ENCODE measurements at places on chromosomes 3 and 15.

- no peak for DNase-seq
These were observed 468.9 kb upstream of the UBE2E2 start for GRCh38 chr3:22734207-22734606.

GRCh38 chr3:111531446-111531845, 10.6 kb upstream of the CD96 start:
- DNase-seq, result peak; percentile 74

- DNase-seq, result no peak
These were observed 101.7 kb downstream of the LSM3 start for GRCh38 chr3:14280326-14280725.

- no peak for DNase-seq
These were observed 82.0 kb downstream of the MBNL1 start for GRCh38 chr3:152350776-152351175.

DNA sequence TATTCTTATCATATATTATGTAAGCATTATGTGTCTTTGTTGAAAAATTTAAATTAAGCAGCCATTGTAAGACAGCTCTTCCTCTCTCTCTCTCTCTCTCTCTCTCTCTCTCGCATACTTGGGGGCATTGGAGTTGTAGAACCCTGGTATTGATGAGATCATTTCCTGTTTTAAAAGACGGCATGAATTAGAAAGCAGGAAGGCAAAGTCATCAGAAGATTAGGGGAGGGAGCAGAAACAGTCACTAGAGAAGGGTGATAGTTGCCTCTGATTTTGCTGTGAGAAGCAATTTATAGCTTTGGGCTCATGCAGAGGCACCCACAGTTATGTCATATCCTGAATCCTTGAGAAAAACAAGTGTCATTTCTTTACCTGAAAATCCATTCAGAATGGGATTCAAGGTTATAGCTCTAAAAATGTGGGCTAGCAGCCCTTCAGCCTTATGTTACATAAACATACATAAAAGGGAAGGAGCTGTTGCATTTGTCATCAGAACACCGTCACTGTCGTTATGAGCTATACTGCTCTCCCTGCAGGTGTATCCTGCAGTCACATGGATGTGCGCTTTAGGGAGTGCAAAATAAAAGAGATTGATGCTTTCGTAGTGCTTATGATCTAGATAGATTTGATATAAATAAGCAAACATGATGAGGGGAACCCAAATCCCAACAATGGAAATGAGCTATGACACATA, 213.8 kb downstream of the NR1D2 start:
- DNase-seq, result no peak

DNA sequence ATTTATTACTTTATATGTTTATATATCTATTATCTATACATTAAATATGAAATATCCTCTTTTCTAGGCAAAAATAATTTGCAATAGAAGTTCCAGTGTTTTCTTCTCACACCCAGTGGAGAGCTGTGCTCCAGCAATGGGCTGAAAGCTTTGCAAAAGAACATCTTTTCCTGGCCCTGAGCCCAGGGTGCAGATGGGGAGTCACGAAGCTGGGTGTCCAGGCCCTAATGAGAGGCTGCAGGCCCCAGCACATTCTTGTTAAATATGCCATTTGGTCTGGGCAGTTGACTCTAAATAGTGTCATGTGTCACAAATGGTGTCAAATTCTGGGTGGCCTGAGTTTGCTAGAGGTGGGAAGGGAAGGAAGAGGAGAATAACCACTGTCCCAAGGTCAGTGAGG, 5.7 kb downstream of the NTRK3 start:
- no peak for DNase-seq

- DNase-seq, result peak; percentile 53
These were observed 753 bp downstream of the ITGB5 start for GRCh38 chr3:124886168-124887056.

- no peak for DNase-seq
These were observed 14.9 kb upstream of the RBSN start for GRCh38 chr3:15113884-15114283.

- no peak for DNase-seq
These were observed 88.8 kb upstream of the PLXND1 start for GRCh38 chr3:129695230-129695629.

GRCh38 chr3:14124223-14124614, 451 bp downstream of the CHCHD4 start:
- peak; percentile 59 for DNase-seq

- DNase-seq, result no peak
These were observed 140.2 kb upstream of the STT3B start for GRCh38 chr3:31392568-31392967.

DNA sequence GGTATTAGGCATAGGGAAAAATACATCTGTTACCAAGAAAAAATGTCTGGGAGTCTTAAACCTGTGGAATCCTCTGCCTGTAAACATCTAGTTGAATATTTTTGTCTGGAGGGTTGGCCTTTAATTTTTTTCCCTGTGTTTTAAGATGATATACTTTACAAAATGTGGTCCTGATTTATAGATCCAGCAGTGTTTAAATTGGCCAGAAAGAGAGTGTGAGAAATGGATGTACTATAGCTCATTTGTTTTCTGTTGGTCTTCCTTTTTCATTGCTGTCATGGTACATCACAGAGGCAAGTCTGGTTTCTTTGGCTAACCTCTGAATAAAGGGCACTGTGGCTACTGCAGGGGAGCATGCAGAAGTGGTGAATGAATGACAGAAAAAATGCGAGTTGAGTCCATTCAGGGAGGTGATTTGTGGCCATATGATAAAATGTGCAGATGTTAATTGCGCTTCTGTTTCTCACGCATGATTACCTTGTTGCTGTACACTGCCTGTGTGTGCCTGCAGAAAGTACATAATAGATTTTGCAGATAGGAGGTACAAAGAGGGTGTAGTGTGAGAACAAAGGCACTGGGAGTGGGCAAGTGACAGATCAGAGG, 150.0 kb downstream of the NFKBIZ start:
- DNase-seq, result no peak

DNA sequence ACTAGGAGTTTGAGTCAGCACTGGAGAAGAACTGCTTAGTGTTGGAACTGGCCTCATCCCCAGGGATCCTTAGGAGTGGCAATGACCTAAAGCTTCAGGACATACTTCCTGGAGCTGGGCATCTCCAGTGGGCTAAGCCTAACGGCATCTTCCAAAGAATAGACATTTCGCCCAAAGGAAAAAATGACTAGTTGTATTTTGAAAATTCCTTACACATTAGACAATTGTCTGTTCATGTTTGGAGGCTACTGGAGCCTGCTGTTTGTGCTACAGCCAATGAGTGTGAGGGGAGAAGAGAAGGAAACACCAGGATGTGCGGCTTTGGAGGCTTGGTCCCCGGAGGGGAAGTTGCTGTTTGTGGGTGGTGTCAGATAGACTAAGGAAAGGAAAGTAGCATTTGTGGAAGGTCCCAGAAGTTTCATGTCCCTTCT, 77.6 kb downstream of the POLR2M start:
- DNase-seq, result no peak

DNA sequence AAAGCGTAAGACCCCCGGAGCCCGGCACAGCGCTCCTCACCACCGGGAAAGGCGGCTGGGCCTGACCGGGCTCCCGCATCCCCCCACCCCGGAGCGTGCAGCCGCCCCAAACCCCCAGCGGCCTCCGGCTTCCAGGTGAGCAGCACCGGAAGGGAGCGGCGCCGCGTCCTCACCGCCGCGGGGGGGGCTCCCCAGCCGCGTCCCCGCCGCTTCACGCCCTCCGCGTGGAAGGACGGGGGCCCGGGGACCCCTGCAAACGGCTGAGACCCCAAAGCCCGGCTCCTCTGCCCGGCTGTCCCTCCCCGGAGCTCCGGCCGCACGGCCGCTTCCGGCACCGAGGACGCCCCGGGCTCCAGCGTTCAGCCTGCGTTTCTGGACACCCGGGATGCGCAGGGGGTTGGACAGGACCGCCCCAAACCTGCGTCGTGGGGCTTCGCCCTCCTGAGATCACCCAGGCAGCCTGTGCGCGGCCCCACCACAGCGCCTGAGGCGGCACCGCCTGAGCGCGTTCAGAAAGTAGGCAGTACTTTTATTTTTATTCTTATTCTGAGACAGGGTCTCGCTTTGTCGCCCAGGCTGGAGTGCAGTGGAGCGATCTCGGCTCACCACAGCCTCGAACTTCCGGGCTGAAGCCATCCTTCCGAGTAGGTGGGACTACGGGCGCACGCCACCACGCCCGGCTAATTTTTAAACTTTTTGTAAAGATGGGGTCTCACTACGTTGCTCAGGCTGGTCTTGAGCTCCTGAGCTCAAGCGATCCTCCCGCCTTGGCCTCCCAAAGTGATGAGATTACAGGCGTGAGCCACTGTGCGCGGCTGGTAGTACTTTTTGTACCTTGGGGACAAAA, 51.6 kb upstream of the BLM start:
- DNase-seq, result peak; percentile 58

DNA sequence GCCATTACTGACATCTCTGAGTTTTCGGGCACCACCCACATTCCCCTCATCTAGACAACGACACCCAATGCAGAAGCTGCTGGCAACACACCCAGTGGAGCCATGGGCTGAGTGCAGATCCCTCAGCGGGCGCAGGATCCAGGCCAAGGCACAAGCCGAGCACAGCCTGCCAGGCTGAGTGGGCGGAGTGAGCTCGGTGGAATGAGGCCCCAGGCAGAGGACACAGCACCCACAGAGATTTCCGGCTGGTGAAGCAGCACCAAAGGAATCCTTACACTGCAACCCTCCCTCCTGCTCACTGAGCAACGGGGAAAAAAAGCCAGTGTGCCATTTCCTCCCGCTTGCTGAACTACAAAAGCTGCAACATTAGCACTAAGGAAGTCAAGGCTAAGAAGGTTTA, 34.3 kb downstream of the ZMAT3 start:
- peak; percentile 42 for DNase-seq

DNA sequence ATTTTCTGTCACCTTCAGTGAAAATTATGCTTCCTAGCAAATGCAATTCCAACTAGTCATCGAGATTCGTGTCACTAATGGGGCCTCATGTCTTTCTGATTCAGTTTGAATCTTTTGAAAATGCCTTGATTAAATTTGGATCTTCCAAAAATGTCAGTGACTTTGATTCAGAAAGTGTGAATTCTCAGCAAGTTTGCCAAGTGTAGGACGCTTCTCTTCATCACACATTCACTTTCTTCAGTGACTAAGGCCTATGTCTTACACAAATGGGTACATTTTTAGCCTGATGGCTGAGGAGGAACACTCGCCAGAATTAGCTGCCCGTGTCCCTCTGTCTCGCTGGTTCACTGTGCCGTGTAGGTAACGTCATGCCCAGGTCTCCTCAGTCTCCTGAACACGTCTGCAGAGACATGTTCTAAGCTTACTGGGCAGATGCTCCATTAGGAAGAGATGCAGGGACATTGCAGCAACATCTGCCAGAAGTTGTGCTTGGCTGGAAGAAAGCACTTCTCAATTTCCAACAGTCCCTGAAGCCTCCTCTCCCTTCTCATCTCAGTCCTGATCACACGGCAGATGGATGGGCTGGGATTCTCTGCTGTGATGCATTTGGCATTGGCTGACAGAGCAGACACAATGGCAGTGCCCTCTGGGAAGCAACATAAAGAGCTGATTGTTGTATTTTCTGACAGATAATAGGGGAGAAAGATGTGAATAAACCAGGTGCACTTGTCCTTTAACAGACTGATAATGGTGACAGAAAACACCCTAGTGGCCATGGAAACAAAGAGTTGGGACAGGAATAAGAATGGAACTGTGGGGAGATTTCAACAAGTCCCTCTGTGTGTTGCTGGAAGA, 29.1 kb upstream of the LYZL4 start:
- no peak for DNase-seq

DNA sequence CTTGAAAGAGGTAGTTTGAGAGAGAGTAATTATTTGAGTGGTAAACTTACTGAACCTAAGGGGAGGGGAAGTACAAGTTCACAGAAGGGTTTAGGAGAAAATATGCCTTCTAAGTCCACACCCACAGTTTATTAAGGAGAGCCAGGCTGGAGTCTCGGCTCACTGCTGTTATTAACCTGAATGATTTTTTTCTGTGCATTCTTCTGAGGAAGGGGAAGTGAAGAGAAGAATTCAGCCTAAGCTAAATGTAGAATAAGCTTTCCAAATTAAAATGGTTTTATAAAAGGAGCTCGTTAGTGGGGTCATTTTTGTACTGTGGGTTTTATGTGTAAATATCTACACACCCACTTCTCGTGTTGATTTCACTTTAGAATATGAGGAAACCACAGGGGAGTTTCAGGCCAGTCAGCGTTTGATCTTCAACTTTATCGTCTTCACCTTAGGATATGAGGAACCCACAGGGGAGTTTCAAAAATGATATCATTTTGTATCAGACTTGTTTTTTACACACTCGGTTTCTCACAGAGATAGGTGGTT, 1.5 kb downstream of the WHAMM start:
- no peak for DNase-seq

DNA sequence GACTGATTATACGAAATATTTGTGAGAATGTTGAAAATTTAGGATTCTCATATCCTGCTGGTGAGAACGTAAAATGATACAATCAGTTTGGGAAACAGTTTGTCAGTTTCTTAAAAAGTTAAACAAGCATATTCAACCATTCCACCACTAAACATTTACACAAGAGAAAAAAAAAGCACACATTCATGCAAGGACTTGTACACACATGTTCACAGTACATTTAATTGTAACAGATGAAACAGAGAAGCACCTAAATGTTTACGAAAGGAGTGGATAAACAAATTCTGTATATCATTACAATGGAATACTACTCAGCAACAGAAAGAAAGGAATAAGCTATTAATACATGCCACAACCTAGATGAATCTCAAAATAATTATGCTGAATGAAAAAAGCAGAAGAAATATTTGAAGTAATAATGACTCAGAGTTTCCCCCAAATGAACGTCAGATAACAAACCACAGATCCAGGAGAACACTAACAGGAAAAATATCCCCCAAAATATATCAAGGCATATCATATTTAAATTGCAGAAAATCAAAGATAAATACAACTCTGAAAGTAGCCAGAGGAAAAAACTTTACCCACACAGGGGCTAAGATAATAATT, 14.3 kb downstream of the ANKRD28 start:
- DNase-seq, result peak; percentile 76
